Posterior cingulate gyrus (tissue), 11 donors: ENCODE measurements at places on chromosomes 16 and 17.

DNA sequence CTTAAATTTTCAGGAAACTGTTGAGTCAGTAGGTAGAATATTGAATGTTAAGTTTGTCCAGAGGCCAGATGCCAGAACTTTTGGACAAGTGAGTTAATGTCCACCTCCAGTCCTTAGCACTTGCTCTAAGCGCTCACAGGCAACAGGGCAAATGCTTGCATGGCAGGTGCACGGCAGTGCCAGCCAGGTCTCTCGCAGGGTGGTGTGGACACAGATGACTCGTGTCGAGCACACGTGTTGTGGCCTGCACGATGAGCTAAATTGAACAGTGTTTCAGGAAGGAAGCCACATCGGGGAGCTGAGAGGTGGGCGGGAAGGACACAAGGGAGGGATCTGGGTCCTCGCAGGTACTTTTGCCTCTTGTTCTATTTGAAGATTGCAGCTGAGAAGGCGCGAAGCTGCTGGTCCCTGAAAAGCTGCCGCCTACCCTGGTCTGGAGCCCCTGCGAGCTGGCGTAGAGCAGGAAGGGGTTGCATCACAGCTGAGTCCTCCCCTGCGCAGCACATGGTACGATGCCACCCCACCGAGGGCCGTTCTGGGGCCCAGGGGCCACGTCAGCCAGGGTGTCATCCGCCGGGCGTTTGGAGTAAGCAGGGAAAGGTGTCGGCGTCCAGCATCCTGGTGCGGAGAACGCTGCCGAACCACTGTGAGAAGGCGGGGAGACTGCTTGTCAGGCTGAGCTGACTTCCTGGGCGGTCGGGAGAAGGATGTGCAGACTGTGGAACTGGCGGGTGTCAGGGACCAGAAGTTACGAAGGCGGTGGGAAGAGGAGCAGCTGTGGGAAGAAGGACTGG is 6.3 kb downstream of the RAB40C start:
- peak; percentile 68 for DNase-seq

DNA sequence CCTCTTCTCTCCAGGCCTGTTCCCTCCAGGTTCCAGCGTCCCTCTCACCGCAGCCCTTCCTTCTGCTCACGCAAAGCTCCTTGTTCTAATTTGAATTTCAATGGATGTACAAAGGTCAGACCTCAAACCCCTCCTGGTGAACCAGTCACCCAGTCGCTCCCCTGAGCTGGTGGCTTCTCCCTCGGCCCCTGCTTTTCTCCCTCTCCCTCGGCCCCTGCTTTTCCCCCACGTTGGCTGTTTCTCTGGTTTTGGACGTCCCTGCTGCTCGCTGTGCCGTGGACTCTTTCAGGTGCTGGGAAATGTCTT is 8.6 kb upstream of the MSLN start:
- no peak for DNase-seq

GRCh38 chr17:9784544-9784943 is 6.8 kb downstream of the DHRS7C start:
- DNase-seq = no peak

- DNase-seq = no peak
These were observed 145.5 kb downstream of the C16orf95 start for GRCh38 chr16:87171723-87172122.

DNA sequence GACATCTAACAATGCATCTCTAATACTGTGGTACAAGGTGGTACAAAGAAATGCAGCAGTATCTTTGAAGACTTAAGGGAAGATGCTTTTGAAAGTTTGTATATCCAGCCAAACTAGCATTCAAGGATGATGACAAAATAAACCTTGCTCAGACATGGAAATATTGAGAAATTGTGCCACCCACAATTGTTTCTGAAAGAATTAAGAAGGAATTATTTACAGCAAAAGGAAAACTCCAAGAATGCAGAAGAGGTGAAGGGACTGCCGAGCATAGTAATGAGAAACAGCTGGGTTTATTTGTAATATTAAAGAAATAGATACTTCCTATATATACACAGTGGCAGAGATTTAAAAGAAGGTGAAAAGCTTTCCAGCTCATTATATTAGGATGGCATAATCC is 29.5 kb downstream of the PMFBP1 start:
- no peak for DNase-seq

- DNase-seq = peak; percentile 92
These were observed 439.8 kb downstream of the SOX9 start for GRCh38 chr17:72560303-72561247.
